ENCODE measurements at places on chromosomes 1 and 21. TPM values are rescaled to one million over a fixed set of nuclear protein-coding genes. Genes with fewer than 3 reads are reported as not detected.

GRCh38 chr1:186016856-186017255, 282.7 kb downstream of the HMCN1 start:
- DNase-seq = no peak

DNA sequence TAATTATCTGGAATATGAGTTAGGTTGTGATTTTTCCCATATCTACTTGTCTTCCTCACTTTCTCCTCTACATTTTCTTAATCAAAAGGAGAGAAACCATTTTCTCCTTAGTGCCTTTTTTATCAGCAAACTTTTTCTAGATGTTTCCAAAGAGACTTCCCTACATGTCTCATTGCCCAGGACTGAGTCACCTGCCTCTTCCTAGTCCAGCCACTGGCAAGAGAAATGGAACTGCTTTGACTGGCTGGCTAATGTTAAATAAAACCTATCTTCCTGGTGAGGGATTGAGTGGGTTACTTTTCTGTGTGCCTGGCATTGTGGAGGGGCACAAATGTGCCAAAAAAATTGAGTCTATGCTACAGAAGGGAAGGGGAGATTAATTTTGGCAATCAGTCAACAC, 52.1 kb upstream of the CD5L start:
- no peak for DNase-seq

DNA sequence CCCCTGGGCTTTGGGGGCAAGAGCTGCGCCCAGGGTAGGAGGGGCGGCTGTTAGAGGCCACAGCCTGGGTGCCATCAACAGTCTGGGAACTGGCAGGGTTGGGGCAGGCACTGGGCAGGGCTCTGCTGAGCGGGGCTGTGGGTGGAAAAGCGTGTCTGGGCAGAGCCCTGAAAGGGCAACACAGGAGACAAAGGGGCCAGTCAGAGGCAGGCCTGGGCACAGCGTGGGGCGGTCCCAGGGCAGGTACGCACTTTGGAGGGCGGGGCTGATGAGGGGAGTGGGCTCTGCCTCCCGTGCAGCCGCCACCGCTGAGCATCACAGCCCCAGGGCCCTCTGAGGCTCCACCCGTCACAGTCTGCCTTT, 13.9 kb downstream of the CELSR2 start:
- DNase-seq = no peak

DNA sequence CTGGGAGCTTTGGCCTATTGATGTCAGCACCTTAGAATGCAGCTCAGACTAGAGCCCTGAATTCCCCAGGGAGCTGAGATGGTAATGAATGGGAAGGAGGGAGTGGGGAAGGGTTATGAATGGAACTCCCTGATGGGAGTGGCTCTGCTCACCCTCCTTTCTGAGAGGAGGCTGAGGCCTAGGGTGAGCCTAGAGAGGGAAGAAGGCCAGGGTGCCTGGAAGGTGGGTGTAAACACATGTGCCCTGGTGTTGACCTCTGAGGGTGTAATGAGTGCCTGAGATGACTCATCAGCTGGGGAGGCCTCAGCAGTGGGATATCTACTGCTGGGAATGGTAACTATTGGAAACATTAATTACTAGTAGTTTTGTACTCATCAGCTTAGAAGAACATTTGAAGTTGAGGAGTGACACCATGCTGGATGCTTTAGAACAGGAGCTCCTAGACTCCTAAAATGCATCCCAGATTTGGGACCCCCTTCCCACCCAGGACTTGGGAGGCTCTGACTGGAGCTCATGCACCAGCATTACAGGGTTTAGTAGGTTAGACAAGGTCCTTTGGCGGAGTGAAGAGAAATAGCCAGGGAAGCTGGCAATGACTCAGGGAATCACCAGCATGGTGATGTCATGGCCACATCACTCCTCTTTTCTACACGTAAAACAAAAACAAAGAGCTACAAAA, 16.0 kb upstream of the PIGV start:
- DNase-seq = peak; percentile 77

DNA sequence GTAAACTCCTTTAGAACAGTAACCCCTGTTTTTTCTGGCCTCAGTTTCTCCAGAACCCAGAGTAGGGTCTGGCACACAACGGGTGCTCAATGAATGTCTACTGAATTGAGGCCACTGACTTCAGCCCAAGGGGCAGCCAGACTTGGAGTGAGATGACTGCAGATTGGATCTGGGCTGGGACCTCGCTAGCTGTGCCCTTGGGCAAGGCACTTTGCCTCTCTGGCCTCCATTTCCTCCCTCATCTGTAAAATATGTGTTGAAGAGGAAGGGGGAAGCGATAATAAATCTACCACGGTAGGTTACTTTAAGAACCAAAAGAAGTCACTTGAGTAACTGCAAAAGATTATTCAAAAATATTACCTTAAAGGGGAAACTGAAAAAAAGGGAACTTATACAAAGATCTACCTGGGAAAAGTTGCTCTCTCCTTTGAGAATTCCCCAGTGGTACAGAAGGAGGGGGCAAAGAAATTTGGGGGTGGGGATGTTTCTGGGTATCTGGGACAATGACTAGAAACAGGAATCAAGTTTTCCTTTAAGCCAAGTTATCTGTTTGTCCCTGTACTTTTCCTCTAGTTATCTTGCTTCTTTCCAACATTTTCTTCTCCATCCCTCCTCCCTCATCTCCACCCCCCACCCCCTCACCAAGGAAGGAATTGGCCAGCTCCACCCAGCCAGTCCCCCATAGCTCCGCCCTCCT, 394 bp upstream of the GRHL3 start:
- DNase-seq = no peak

DNA sequence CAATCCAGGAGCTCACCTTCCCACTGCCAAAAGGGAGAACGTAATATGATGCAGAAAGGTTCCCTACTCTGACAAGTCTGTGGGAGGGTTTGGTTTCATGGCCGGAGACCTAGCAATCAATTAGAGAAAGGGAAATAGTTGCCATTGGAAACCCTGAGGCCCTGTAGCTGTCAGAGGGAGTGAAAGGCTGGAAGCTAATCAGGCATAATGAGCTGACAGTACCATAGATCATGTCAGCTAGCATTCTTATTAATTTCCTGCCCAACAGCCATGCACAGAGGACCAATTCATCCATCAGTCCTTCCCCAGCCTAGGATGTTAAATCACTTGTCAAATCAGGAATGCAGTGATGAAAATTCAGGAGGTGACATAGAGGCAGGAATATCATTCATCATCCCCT, 527.3 kb downstream of the PLPP3 start:
- no peak for DNase-seq

- DNase-seq = no peak
These were observed 347.1 kb upstream of the PLD5 start for GRCh38 chr1:242871471-242872030.

- no peak for DNase-seq
These were observed 2.3 kb downstream of the ECE1 start for GRCh38 chr1:21287905-21288514.

DNA sequence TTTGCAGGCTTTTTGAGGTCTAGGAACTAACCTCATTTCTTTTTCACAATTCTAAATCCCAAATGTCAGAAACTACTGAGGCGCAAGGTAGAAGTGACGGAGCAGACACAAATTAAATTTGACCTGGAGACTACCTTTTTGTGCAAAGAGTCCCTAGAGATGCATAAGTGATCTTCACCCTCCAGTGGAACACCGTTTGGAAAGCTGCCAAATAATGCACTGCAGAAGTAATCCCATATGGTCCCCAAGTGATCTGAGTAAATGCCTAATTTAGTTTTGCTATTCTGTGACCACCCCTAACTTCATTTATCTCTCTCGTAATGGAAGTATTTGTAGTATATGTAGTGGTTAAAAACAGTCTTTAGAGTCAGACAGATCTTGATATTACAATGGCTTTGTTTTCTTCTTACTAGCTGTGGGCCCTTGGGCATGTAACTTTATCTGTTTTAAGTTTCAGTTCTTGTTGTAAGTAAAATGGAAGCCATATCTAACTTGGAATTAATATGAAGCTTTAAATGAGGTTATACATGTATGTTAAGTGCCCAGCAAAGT, 70.4 kb upstream of the IPO9 start:
- no peak for DNase-seq

- no peak for DNase-seq
These were observed 125.2 kb downstream of the PLXNA2 start for GRCh38 chr1:208118841-208119606.

DNA sequence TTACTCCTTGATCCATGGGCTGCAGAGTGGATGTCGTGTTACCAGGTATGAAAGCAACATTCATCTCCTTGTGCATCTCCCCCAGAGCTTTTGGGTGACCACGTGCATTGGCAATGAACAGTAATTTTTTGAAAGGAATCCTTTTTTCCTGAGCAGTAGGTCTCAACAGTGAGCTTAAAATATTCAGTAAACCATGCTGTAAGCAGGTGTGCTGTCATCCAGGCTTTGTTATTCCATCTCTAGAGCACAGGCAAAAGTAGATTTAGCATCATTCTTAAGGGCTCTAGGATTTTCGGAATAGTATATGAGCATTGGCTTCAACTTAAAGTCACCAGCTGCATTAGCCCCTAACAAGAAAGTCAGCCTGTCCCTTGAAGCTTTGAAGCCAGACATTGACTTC, 27.3 kb downstream of the AGPAT3 start:
- no peak for DNase-seq

GRCh38 chr1:86089765-86090164, 66.8 kb downstream of the COL24A1 start:
- no peak for DNase-seq

DNA sequence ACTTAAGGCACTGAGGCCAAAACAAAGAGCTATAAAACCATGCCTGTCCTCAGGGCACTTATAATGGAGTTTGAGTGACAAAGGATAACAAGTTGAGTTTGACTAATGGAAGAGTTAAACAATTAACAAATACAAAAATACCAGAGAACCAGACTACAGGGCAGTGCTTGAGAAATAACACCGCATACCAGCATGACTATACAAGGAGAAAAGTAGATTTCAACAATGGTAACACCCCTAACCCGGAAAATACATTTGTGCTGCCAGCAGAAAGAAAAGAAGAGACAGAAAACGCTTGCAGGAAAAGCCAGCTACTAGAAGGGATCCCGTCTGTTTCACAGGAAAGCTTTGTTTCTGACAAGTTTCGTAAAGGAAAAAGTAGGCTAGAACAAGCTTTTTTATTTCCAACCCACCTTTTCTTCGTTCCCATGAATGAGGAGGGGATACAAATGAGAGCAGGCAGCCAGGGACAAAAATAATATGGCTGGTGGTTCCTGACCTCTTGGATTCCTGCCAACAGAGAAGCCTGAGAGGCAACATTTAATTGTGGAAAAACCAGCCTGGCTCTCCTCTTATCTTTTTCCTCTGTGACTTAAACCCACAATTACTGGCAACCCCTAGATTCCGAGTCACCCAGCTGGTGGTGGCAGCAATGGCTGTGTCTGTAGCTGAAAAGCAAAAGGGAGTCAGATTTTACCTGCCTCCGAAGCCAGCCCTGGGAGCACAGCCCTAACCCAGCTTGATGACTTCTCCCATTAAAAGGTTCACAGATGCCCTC, 56.5 kb downstream of the WLS start:
- peak; percentile 92 for DNase-seq

Gene MOB3C
- total RNA-seq = 13.4 TPM

Gene MX2
- total RNA-seq = 0.19 TPM

Measured in dermis blood vessel endothelial cell (primary cell).